ENCODE measurements at places on chromosomes 11 and 22.
A peak's percentile ranks its signal among the peaks of the same experiment; 100 is the strongest.

- no peak for DNase-seq
Observed at GRCh38 chr11:416757-417621, 2.2 kb upstream of the SIGIRR start.

GRCh38 chr22:19394274-19395050 is 37.1 kb downstream of the HIRA start:
- no peak for DNase-seq

GRCh38 chr11:19739872-19740271 is 27.2 kb downstream of the NAV2 start:
- DNase-seq, result no peak

GRCh38 chr11:79160791-79161403 is 279.9 kb downstream of the TENM4 start:
- DNase-seq, result no peak

GRCh38 chr22:33631777-33632176 is 288.5 kb downstream of the LARGE1 start:
- no peak for DNase-seq

GRCh38 chr11:60918939-60919265 is 4.9 kb downstream of the TMEM109 start:
- no peak for DNase-seq

DNA sequence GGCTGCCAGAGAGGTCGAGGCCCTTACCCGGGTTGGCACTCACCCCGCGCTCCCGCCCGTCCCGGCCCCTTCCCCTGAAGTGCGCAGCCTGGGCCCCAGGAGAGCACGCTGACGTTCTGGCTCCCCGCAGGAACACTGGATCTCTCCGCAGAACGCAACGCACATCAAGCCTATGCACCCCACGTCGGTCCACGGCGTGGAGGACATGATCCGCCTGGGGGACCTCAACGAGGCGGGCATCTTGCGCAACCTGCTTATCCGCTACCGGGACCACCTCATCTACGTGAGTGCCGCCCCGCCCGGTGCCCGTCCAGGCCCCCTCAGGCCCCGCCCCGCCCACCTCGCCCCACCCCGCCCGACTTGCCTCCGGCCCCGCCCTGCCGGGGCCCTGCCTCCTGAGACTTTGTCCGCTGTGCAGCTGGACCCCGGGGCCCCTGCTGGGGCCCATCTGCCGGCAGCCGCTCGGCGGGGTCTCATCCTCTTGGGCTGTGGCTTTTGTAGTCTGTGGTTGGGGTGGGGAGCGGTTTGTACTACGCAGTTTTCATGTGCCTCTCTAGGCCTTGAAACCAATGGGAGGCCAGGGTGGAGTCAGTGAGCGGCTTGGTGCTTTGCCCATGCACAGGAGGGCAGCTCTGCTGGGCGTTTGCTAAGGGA is 19.7 kb downstream of the MYO7A start:
- DNase-seq, result peak; percentile 30

- no peak for DNase-seq
Observed at GRCh38 chr11:128498721-128499245, 88.6 kb downstream of the ETS1 start.

GRCh38 chr11:10561043-10561818 is 7.2 kb downstream of the LYVE1 start:
- no peak for DNase-seq

- no peak for DNase-seq
Observed at GRCh38 chr11:56843816-56844215, 95.3 kb upstream of the OR9G4 start.

DNA sequence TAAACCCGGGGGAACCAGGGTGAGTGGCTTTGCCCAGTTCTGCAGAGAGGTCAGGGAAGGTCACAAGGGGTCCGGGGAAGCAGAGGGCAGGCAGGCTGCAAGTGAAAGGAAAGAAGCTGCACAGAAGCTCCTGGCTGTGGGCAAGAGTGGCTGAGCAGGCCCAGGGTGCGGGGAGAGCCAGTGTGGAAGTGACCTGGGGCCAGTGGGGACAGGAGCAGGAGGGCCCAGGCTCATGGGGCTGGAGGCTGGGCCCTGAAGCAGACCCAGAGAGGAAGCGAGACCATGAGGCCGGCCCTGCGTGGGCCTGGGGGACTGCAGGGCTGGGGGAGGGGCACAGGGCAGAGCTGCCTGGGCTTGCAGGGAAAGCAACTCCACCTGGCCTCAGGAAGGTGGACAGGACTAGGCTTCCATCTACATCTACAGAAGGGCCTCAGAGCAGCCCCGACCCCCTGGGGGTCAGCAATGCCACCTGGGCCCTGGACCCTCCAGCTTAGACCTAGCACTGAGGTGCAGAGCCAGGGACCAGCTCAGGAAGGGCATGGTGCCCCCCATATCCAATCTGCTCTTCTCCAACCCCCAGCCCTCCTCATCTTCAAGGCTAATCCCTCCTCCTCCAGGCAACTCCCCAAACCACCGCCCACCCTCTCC is 11.6 kb downstream of the IGF2 start:
- no peak for DNase-seq

DNA sequence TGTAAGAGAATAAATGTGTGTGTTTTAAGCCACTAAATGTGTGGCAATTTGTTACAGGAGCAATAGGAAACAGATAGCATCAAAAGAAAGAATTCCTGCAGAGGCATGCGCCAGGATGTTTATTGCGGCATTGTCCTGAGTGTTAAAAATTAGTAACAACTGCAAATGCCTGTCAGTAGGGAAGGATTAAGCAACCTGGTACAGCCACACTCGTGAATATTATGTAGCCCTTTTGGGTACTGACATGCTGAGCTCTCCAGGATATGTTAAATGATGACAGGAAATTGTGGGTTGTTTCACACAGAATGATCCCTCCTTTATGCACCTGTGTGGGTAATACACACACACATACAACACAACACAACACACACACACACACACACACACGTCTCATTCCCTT is 69.7 kb upstream of the MYOD1 start:
- no peak for DNase-seq

- no peak for DNase-seq
Observed at GRCh38 chr11:48032721-48033120, 52.4 kb downstream of the PTPRJ start.

DNA sequence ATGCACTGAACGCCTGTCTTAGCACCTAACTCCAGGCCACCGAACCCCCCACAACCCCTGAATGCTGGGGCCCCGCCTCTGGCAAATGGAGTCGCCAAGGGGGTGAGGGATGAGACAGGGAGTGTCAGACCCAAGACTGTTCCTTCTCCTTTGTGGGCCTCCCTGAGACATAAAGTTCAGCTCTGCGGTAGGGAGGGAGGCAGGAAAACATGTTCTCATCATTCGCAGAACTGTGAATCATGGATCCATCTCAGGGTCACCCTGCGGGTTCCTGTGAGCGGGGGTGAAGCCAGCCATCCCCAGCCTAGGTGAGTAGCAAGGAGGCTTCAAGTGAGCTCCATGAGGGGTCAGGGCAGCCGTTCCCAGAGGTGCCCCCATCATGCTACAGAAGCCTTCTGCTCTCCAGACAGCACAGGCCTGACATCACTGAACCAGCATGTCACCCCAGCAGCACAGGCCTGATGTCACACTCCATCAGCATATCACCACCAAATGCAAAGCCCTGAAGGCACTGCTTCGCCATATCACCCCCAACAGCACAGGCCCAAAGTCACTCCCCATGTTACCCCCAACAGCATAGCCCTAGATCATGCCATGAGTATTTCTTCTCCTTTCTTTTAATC is 27.2 kb downstream of the TMPRSS6 start:
- no peak for DNase-seq

DNA sequence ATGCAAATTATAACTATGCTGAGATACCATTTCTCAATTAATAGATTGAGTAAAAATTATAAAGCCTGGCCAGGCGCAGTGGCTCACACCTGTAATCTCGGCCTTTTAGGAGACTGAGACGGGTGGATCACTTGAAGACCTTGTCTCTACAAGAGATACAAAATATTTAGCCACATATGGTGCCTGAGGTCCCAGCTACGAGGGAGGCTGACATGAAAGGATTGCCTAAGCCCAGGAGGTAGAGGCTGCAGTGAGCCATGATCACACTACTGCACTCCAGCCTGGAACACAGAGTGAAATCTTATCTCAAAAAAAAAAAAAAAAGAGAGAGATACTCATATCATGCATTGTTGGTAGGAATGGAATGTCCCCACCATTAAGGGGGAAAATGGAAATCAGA is 142.4 kb downstream of the RCN1 start:
- DNase-seq, result no peak

Data from activated CD8-positive, alpha-beta memory T cell treated with anti-CD3 and anti-CD28 coated beads for 1 hour (primary cell).